ENCODE measurements at places on chromosomes 3 and 15.

DNA sequence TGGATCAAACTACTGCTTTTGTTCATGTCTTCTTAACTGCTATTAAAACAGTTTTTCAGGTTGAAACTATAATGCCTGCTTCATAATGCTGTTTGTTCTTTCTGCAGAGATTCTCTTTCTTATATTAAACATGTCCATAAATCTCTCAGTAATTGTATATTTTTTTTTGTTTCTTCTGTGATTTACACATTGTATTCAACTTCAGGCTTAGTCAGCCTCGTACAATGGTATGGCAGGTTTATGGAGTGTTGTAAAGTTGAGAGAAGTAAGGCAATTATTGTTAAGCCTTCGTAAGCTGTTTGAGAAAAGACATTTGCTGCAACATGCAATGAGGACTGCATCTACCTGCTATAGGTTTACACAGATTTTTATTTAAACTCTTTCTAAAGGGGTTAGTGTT lies 977.1 kb downstream of the DIPK2A start:
- DNase-seq: no peak

DNA sequence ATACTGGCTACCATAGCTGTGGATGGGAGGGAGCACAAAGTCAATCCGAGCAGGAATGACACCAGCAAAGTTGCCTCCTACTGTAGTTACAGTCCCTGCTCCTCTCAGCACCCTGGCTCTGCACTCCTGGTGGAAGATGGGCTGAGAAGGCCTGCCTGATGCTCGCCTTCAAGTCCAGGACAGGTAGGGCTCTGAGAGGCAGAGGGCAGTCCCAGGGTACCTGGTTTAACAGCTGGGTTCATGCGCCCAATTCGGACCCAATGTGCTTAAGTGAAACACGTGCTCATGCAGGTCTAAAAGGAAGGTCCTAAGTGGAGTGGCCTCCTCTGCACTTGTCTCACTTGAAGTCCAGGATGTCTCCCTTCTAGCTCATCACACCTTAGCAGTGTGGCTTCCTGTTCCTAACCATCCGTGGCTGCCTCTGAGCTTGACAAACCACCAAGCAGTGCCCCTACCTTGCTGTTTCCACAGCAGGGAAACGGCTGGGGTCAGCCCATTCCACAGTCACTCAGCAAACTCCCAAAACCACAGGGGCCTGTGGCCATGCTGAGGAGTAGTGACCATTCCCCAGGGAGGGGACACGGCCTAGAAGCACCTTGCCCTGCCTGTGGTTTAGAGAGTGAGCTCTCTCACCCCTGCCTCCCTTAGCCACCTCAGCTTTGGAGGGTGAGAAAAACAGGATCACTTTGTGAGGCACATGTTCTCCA lies 3.9 kb upstream of the MUSTN1 start:
- no peak for DNase-seq

- DNase-seq: no peak
Observed at GRCh38 chr15:27844018-27844666, 255.0 kb downstream of the OCA2 start.

DNA sequence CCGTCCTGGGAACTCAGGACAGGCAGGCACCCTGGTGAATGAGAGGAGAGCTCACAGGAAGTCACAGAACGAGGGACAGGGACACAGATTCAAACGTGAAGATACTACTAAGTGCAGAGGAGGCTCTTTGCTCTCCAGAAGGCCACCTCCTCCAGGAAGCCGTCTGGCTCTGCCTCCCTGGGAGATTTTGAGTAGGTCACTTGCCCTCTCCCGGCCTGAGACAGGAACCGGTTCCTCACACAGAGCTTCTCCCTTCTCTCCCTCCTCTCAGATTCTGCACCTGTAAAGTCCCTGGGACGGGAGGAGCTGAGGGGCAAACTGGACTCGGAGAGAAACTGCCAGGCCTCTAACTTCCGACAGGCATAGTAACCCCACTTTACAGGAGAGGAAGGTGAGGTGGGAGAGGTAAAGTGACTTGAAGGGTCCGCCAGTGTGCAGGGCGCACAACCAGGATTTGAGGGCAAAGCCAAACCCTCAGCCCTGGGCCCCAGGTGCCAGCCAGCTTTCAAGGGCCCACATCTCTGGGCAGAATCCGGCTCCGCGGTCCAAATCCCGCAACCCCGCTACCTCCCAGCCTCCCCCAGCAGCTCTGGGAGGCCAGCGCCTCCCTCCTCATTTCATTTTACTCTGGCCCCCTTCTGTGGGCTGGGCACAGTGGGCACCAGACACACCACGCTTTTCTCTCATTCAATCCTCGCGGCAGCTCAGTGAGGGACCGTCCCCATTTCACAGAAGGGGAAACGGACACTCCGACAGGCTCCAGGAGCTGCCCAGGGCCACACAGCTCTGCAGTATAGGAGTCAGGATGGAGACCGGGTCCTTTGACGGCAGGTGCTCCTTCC lies 150.2 kb downstream of the SMAD6 start:
- no peak for DNase-seq

DNA sequence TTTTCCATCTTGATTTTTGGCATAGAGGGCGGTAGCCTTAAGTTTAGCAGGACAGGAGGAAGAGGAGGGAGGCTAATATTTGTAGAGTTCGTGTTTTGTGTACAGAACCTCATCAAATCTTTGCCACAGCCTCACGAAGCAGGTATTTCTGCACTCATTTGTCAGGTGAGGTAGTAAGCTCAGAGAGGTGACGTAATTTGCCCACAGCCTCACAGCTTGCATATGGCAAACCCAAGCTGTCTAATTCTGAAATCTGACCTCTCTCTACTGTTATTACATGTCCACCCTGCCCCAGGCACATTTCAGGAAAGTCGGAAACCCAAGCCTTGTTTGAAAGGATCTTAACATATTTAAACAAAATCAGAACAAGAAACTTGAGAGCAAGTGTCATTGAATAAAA lies 91.1 kb upstream of the TPM1 start:
- no peak for DNase-seq

GRCh38 chr3:76479161-76479650 lies 560.7 kb upstream of the ROBO2 start:
- no peak for DNase-seq

DNA sequence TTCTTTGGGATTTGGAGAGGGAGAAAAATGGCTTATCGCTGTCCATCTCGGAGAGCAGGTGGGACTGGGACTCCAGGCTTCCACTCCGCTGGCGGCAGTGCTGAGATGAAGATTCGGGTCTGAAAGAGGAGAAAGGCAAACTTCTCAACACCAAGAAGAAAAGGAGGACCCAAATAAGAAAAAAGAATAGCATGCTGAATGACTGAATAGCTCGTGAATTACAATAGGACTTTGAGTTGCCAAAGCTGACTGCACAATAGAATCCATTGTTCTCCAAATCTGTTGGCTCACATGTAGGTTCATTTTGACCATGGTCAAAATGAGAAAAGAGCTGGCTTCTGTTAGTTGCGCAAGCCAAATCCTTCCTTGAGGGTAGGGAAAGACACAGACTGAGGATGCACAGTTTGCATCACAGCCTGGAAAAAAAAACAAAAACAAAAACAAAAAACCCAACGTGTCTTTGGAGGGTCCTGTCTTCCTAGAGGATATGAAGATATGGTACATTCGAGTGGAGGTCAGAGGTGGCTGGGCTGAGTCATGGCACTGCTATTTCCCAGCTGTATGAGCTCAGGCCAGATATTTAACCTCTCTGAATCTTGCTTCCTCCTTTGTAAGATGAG lies 59.3 kb upstream of the LMOD3 start:
- no peak for DNase-seq
